ENCODE measurements at places on chromosomes 7 and 10.

- DNase-seq: no peak
Observed at GRCh38 chr7:118350260-118350659, 125.8 kb downstream of the ANKRD7 start.

- no peak for DNase-seq
Observed at GRCh38 chr10:7928536-7928935, 110.2 kb downstream of the TAF3 start.

- no peak for DNase-seq
Observed at GRCh38 chr10:29482591-29483431, 152.0 kb downstream of the SVIL start.

DNA sequence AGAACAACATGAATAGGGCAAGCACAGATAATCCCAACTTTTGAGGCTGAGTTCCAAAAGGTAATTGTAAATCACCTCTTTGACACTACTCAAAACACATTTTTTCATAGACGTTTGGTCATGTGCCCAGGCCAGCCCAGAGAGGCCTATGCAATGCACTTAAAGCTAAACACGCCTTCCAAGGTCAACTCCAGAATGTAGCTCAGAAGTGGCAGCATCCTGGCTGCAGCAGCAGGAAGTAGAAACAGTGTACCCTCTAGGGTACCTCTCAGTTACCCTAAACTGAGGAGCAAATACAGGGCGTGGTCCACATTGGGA lies 58.7 kb downstream of the OSBPL3 start:
- DNase-seq: no peak

DNA sequence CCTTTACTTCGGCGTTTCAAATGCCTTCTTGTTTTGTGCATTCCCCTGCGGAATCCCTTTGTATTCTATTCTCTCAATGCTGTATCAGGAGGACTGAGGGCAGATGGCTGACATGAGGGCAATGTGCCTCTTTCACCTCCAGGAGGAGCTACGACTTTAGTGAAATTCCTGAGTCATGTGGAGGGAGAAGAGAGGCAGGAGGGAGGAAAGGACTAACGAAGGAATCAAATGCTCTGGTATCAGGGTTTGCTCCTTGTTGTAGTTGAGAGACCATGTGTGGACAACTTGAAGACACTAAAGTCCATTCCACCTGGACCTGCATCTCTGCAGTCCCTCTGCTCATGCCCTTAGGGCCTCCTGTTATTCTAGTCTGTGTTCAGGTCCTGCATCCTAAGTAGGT lies 40.2 kb upstream of the PRSS58 start:
- DNase-seq: no peak

DNA sequence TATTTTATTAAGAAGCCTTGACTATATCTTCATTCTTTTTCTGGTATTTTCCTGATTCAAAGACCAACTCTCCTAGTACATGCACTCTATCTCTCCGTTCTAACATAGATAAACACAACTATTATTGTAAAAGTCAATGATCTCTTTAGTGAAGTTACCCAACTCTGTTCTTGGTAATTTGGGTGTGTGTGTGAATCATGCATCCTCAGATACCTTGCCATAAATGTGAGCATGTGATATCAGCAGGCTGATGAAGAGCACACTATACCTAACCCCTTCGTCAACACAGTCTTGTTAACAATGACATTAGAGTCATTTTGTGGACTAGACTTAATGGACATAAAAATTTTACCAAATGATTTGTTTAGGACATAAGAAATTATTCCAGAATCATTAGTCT lies 1122.1 kb downstream of the XPNPEP1 start:
- DNase-seq: no peak

DNA sequence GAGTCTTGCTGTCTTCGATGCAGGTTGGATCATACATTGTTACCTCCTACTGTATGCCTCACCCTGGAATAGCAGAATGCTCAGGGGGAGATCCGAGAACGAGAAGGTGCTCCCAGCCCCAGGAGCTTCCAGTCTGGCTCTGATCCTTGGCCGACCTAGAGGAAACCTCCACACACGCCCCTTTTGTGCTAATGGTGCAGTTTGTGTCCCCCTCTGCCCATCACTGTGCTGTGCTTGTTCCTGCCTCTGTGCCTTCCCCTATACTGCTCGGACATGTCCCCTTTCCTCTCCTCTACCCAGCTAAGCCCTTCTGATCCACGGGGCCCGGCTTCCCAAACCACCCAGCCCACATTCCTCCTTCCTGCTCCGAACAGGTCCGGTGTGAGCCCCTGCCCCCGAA lies 32.5 kb downstream of the ZNF775 start:
- DNase-seq: no peak

- DNase-seq: no peak
Observed at GRCh38 chr7:155327590-155328320, 30.1 kb downstream of the INSIG1 start.

DNA sequence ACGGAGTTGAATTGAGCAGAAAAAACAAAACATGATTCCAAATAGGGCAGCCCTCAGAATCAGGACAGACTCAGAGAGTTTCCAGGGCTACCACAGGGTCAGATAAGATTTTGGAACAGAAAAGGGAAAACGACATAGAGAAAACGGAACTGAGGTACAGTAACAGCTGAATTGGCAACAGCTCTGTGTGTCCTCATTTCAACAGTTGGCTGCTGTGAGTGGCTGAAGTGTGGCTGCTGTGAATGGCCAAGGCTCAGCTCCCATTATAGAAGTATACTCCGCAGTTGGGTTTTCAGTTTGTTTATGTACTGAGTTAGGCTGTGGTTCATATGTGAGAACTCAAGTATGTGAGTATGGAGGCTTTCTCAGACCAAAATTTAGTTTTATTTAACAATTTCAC lies 32.0 kb downstream of the ANTXRL start:
- DNase-seq: no peak
